ENCODE measurements at places on chromosomes 12 and 14.

GRCh38 chr14:56559182-56559581, 20.4 kb upstream of the TMEM260 start:
- DNase-seq = no peak

- peak; percentile 69 for DNase-seq
Measured at GRCh38 chr12:101490286-101490920, 15.3 kb downstream of the SPIC start.

DNA sequence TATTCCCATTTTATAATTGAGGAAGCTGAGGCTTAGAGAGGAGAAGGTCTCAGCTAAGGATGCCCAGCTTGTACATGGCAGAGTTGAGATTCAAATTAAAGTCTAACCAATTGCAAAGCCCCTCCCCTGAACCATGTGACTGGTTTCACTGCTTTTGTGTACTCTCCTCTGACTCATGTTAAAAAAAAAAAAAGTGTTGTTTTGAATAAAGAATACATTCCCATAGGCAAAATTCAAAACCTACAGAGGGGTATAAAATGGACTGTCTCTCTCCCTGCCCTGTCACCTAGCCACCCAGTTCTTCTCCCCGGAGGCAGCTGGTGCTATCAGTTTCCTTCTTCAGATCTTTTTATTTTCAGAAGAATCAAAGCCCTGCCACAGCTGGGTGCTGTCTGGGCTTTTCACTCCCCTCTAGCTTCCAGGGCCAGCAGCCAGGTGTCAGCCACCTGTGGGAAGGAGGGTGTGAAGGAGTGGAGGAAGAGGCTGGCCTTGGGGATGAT, 5.4 kb downstream of the PSMD9 start:
- DNase-seq = peak; percentile 30

GRCh38 chr12:68794653-68795251, 13.2 kb upstream of the MDM2 start:
- DNase-seq = no peak

DNA sequence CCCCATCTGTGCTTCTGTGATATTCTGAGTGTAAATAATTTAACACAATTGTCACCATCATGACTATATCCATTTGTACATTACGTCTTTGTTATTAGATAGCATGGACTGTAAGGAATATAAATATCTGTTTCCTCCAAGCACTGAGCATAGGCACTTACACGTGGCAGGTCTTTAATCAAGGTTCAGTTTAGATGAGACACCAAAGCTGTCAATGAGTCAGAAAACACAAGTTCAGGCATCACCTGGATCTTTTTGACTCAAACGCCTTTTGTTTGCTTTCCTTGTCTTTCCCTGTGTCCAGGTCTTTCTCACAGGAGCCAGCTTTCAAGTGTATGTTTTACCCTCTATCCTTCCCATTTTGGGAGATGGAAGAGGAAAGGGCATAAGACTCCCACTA, 163.2 kb upstream of the CCDC198 start:
- DNase-seq = no peak

GRCh38 chr12:23361971-23362370, 587.5 kb downstream of the SOX5 start:
- DNase-seq = peak; percentile 38

DNA sequence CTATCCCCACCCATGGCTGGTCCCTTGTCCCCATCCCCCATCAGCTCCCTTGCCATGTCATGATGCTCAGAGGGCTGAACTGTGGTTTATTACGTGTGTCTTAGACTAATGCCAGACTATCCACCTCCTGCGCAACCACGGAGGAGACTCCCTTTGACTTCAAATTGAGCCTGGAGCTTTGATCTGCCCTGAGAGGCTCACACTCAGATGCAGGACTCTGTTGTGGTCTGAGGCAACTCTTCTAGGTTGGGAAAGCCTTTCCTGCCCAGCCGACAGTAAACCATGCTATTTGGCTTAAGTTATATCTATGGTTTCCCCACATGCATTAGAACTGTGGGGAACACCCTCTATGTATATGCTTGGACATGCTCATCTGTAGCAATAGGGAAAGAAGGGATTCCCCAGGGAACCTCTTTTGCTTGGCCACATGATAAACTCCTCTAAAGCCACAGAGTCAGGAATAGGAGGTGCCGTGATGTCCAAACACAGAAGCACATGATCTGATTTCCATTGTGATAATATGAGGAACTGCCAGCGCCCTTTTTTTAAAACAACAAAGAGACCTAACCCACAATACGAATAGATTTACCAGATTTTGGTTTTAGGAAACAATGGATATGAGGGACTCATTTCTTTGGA, 11.1 kb upstream of the LGALS3 start:
- no peak for DNase-seq

- peak; percentile 16 for DNase-seq
Measured at GRCh38 chr12:75479963-75480461, 543 bp upstream of the GLIPR1 start.

DNA sequence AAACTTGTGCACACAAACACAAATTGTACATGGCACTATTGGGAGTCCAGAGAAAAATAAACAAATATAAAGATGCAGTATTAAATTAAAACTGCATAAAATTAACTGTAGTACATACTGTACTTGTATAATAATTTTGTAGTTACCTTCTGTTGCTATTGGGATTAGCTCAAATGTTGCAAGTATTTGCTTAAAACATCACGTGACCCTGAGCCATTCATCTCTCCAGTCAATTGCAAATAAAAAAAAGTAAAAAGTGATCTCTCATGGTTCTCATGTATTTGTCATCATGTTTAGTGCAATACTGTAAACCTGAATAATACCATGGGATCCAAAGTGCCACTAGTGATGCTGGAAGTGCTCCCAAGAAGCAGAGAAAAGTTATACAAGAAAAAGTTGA, 88.1 kb upstream of the NAV3 start:
- DNase-seq = no peak

- no peak for DNase-seq
Measured at GRCh38 chr14:22333422-22334274, 255.4 kb downstream of the DAD1 start.

DNA sequence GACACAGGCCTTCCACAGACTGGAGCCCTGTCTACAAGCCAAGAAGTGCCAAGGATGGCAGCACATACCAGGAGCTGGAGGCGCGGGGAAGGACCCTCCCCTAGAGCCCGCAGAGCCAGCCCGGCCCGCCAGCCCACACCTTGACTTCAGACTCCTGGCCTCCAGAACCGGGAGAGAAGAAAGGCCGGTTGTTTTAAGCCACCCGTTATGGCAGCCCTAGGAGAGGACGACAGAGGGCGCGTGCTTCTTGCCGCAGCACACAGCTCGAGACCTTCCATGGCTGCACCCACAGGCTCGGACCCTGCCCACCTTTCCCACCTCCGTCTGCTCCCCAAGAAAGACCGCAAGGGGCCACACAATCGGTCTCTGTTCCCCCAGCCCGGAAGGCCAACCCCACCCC, 53.7 kb downstream of the RNF34 start:
- DNase-seq = no peak

GRCh38 chr12:75756111-75756510, 244.7 kb upstream of the KRR1 start:
- no peak for DNase-seq

DNA sequence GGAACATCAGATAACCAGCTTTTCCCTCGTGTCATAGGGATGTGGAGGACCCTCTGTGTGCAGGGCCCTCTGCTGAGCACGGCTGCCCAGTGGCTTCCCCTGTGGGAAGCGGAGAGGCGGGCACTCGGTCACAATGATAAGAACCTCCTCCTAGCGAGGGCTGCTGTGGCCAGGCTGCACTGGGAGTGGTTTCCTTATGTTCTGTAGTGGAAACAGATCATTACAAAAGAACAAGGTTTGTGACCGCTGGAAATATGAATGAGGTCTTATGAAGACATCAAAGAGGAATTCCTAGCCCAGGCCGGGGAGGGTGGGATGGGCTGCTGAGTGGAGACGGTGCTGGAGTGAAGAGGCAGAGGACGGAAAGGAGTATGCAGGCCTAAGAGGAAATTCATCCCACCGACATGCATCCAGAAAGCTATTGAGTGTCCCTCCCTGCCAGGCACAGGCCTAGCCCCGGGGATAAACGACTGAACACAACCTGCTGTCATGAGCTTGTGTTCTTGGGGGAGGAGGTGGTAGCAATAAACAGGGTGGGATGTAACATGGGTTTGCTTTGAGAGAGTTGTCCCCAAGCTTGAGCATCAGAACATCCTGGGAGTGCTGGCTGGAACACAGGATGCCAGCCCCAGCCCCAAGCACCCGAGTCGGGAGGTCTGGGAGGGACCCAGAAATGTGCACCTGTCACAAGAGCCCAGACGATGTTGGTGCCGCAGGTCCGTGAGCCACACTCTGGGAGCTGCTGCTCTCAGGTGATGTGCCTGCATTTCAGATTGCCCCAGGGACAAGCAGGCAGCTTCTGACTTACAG, 37.5 kb downstream of the FZD10 start:
- no peak for DNase-seq

- no peak for DNase-seq
Measured at GRCh38 chr12:95608252-95609033, 57.2 kb upstream of the USP44 start.

DNA sequence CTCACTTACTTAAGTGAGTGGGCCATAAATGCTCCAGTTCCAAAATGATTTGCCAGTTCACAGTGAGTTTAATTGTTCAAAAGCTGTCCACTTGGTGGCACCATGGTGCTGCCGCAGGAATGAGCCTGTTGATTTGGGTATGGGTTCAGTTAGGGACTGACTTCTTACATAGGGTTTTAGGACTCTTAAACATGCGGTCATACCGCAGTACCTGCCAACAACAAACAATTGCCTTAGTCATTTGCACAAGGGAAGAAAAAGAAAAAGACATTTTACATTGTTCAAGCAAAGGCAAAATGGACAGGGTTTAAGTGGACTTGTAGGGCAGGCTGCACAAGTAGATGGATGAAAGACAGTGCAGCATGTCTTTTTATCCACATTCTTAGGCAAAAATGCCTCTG, 80.0 kb upstream of the DBX2 start:
- peak; percentile 86 for DNase-seq

- no peak for DNase-seq
Measured at GRCh38 chr14:78340250-78340649, 170.1 kb downstream of the NRXN3 start.

- no peak for DNase-seq
Measured at GRCh38 chr14:75522983-75523318, 682 bp downstream of the BATF start.

DNA sequence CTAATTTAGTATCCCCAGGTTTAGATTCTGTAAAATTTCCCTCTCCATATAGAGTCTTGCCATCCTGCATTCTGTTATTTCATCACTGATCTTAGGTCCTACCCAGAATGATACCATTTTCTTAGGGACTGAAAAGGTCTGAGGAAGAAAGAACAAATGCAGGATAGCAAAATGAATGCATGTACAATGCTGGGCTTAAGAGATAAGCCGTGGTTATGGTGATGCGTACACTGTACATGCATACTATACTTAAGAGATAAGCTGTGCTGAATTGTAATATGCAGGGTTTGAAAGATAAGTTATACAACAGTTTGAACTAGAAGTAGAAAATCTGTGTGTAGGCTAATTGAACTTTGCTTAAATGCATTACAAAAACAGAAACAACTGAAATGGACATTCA, 416.2 kb downstream of the C12orf50 start:
- no peak for DNase-seq

DNA sequence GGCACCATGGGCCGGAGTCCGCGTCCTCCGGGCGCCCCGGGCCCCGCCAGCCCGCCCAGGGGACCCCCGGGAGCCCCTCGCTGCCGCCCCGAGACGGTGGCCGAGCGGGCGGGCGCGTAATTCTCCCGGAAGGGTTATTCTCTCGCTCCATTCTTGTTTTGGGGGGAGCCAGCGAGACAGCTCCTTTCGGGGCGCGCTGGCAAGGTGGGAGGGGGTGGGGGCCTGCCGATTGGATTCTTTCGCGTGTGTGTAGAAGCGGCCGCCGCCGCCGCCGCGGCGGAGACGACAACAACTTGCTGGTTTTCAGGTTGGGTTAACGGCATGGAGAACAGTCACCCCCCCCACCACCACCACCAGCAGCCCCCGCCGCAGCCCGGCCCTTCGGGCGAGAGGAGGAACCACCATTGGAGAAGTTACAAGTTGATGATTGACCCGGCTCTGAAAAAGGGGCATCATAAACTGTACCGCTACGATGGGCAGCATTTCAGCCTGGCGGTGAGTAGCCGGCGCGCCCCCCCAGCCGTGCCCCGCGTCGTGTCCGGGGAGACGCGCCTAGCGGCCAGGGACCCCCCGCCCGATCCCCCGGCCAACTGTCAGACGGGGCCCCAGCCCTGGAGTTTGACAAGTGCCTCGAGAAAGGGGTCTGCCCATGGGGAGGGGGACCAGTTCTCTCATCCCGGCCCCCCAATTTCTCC, 755 bp downstream of the SETD1B start:
- DNase-seq = peak; percentile 63

DNA sequence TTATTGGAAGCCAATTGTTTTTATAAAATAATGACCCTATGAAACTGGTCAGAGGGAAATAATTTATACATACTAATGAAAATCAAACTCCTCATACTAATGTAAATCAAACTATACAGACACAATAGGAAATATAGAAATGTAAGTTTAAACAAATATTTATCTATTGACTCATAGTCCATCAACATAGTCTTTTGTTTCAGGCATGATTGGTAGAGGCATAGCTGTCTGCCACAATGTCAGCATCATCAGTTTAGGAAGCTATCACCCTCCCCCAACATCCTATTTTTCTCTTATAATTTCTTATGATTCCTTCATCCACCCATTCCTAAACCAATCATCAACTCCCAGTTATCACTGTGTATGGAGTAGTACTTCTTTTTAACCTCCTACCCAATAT, 117.7 kb downstream of the SLC38A6 start:
- no peak for DNase-seq

DNA sequence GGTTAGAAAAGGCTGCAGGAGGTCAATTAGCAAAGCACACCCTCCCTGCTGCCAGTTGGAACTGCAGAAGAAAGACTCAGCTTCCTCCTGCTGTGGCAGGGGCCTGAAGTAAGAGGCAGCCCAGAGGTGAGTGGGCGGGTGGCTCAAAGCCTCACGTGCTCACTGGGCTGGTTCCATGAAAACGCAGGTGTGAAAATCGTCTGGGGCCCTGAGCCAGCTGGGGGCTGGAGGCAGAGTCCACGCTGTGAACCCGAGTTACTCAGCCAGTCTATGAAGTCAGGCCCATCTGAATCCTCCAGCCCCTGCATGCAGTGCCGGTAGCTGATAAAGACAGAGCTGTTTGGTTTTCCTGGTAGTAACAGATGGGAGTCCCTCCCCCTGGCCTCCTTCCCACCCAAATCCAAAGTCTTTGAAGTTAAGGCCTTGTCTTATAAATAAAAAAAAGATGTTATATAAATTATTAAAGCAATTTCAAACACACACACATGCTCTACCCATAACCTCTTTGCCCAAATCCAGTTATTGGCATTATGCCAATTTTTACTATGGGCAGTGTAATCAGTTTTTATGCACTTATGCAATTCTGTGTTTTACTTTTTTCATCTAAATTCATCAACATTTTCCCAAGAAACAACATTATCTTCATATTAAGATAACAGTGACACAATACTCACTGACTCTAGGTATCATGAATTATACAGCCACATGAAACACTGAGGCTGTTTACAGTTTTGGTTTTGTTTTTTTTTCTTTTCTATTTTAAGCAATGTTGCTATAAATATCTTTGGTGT, 57.9 kb upstream of the PNMA1 start:
- peak; percentile 91 for DNase-seq

Measured in NAMALWA (cell line).